NCI-H1417 treated with DMSO at 0.1 percent for 48 hours (cell line): ENCODE measurements at places on chromosomes 6 and 20.

GRCh38 chr6:13368731-13369115 is 40.4 kb upstream of the TBC1D7 start:
- no peak for DNase-seq

DNA sequence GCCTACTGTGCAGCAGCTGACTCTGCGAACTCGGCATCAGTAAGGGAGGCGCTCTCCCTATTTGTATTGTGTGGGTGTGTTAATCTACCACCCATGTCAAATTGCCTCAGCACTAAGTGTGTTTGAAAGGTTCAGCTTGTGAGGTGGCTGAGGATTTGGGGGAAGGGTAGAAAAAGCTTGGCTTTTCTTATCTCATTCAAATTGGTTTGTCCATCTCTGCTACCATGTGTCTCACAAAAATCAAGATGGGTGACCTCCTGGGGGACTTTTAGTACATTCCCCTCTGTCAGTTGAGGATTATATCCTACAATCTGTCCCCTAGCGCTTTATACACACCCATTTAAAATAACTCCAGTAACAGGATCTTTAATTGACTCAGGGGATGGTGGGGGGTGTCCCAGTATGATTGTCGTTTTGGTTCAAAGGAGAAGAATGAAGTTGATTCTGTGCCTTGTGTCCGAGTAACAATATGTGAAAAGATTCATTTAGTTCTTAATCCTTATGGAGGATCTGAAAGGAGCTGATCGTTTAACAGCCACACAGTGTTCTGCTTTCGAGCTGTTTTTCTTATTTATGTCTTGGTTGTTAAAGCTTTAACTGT is 609.6 kb downstream of the PKHD1 start:
- no peak for DNase-seq

DNA sequence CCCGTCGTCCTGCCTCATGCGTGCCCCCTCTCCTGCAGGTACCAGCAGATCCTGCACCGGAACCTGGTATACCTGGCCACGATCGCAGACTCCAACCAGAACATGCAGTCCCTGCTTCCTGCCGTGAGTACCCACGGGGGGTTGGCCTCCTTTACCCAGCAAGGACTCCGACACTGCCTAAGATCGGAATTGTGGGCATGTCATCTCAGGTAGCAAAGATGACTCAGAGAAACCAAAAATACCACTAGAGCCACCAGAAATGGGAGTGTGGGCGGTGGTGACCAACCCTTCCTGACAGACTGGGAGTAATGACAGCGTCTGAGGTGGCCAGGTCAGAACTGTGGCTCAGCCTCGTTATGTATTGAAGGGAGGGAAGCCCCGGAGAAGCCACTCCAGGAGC is 16.3 kb downstream of the SS18L1 start:
- DNase-seq: no peak

DNA sequence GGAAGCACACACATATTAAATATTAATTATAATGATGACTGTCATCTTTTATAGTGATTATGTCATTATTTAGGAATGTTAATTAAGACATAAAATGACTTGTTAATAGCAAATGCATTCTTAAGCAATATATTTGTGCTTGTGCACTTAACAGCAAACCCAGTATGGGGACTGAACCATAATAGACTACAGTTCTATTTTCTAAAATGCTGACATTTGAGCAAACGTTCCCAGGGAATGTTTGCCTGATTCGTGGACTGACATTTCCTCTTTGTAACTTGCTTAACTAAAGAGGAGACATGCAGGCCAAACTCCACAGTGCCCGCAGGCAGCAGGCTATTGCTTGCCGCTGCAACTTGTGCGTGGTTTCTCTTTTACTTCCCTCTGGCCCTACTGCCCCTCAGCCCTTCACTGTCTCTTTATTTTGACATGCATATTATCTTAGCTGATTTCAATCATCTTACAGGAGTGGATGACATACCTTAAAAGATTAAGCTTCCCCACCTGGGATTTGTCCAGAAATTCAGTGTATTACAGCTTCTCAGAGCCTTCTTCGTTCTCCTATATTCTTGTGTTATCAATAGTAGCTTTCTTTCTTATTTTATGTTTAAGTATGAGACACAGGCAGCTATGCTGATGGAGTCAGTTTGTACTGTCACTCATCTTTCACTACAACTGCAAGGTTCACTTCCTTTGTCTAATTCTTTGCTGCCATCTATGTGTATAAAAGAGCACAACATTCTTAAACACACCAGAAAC is 141.5 kb downstream of the GMDS start:
- no peak for DNase-seq

DNA sequence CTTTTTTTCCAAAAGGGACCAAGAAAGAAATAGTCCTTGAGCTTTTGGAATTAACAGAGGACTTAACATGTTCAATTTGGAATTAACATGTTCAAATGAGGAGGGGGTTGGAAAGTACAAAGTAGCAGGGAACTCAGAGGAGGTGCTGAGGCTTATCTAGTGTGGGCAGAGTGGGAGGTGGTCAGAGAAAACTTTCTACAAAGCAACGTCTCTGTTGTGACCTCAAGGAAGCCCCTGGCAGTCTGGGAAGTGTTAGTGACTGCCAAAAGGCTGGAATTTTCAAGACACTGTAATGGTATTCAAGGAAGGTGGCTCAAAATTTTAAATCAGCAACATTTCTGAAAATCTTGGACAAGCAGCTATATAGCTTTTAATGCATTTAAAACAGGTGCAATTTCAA is 7.3 kb downstream of the ECI2 start:
- no peak for DNase-seq

DNA sequence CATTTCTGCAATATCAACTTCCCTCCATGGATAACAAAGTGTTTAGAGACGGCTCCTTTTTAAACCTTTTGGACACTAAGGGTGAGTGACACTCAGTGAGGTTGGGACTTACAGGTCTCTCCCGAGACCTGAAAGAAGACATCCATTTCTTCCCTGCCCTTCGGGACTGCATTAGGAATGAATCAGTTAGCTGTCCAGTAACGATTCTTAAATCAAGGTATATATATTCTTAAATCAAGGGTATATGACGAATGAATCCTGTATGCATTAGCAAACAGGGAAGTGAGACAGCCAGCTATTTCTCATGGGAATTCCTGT is 52.9 kb downstream of the EDN1 start:
- DNase-seq: no peak

DNA sequence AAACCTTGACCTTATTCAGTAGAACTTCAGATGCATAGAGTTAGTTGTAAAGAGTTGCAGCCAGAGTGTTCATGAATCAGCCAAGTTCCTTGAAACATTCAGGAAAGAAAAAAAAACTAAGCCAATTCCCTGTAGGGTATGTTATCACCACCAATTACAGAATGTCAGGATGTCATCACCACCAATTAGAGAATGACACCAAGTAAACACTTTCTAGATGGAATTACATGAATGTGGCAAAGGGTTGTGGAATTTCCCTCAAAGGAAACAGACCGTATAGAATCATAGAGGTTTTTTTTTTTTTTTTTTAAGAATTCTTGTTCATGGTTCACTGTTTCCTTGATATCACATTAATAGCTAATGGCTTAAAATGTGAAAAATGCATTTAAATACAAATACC is 472.1 kb upstream of the RNF217 start:
- DNase-seq: no peak

- DNase-seq: no peak
These were observed 62.0 kb upstream of the TENT5A start for GRCh38 chr6:81814370-81815076.

DNA sequence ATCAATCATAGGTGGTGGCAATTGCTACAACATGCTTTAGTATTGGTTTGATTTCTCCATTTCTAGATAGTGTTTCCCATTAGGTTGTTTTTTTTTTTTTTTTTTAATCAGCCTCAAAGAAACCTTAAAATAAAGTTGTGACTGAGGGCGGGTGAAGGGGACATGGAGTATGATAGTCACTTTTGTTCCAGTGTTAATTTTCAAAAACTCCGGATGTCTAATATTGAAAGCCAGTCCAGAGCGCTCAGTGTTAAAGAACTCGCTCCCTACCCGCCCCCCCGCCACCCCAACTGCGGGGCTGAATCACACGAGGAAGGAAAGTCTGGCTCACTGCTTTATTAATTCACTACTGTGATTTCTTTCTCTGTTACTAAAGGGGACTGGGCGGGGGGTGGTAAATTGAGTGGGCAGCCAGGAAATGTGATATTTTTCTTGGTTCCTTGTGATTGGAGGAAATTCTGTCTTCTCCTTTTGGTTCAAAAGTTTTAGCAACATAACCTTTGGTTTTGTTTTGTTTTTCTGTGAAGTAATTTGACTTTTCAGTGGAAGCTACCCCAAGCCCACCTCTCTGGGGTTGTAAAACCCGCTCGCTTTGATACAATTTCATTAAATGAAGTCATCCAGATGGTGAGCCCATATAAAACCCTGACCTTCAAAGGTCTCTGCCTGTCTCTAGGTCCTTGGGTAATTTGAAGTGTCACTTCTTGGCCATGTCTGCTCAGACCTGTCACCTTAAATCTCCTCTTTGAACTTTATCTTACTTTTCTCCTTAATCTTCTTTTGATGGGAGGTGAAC is 38.0 kb downstream of the TNFAIP3 start:
- DNase-seq: no peak

GRCh38 chr6:116175344-116175743 is 49.4 kb upstream of the COL10A1 start:
- DNase-seq: no peak

GRCh38 chr20:48246061-48246790 is 460.9 kb upstream of the SULF2 start:
- DNase-seq: no peak

GRCh38 chr6:131519670-131520436 is 53.2 kb upstream of the ARG1 start:
- DNase-seq: no peak

DNA sequence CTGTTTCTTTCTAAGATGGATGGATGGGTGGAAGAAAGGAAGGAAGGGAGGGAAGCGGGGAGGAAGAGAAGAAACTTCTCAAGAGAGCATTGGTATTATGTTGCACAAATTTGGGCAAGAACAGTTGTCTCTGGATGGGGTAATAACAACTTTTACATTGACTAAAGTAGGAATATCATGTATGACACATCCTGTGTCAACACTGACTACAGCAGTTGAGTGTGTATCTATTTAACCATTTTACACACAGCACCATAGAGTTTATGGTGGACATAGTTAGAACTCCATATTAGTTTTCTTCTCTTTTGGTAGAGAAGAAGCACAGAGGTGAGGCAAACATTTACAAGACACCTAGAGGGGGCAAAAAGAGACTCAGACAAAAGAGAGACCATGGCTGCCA is 44.2 kb upstream of the RNF146 start:
- no peak for DNase-seq

DNA sequence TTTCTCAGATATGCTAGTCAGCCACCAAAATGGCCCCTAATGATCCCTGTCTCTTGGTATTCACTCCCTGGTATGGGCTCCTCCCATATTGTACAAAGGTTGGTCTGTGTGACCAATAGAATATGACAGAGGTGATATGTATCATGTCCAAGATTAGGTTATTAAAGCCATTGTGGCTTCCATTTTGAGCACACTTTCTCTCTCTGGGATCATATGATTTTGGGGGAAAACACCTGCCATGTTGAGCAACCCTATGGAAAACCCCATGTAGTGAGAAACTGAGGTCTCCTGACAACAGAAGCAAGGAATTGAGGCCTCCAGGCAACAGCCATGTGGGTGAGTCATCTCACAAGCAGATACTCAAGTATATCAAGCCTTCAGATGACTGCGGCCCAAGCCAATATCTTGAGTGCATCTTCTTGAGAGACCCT is 7.1 kb upstream of the ZNF318 start:
- DNase-seq: no peak

GRCh38 chr20:48026981-48027592 is 241.8 kb upstream of the SULF2 start:
- no peak for DNase-seq

DNA sequence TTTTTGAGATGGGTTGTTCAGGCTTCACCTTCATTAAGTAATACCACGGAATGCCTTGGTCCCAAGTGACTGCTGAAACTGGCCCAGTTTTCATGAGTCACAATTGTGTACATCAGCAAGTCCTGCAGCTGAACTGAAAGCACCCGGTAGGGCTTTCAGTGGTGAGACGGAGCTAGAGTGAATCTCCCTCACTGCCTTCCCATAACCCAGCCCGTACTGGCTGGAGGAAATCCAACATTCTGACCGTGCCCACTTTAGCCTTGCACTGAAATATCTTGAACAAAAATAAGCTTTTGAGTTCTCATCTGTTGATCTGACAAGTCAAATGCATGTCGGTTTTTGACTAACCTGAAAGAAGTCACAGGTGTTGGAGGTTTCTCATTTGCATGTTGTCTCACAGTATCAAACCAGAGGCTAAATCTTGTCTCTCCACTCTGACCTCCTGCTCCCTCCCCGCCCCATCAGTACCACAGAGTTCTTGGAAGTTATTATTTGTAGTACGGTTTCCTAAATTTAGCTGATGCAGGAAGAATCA is 35.9 kb downstream of the DUSP22 start:
- DNase-seq: no peak

- no peak for DNase-seq
These were observed 159.4 kb downstream of the PHF3 start for GRCh38 chr6:63795006-63795405.

GRCh38 chr20:23035731-23036130 is 619 bp downstream of the SSTR4 start:
- no peak for DNase-seq

GRCh38 chr6:143399176-143399575 is 51.3 kb downstream of the ADAT2 start:
- no peak for DNase-seq

- DNase-seq: no peak
These were observed 44.5 kb upstream of the DSE start for GRCh38 chr6:116326181-116326671.

- no peak for DNase-seq
These were observed 35.0 kb downstream of the AKIRIN2 start for GRCh38 chr6:87667032-87667431.

DNA sequence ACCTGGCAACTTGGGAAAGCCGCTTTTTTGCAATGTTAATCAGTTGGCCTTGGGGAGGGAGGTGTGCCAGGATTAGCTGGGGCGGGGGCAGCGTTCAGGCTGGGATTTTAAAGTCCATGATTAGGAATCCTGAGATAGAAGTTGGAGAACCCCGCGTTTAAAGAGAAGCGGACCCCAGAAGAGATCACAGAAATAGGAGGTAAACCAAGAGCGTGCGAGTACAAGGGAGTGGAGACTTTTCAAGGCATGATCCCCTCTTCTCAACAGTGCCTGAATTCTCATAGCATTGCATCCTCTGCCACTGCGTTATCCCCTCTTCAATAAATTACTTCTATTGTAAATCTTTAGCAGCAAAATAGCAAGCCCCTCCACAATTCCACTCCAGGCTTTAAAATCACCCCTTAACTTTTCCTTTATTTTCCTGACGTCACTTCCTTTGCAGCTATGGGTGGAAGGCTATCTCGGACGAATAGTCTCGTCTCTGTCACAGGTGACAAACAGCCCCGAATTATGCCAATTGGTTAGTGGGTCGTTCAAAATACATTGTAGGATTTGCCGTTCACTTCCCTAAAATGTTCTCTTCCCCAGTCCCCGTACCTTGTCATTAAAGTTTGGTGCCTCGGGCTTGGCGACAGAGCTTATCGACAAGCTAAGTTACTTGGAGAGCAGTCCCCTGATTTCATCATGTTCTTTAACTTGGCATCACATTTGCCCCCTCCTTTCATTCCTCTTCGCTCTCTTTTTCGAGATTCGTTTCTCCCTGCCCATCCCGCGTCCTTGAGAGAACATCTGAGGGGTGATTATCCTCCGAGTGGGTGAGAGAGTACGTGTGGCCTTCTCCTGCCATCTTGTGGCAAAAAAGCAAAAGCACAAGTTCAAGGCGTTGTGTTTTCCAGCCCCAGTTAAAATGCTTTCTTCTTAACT is 17.1 kb downstream of the OR2B2 start:
- DNase-seq: peak; percentile 41
